Gastrocnemius medialis (tissue), 4 donors: ENCODE measurements at places on chromosomes 11 and 22. TPM values are rescaled to one million over a fixed set of nuclear protein-coding genes. Genes with fewer than 3 reads are reported as not detected.

Gene RNF215
- total RNA-seq, result 4.7 TPM

Gene ZDHHC13
- total RNA-seq, result 1.4 TPM

Gene DLG2
- total RNA-seq, result 4.7 TPM

Gene FXYD6
- total RNA-seq, result 2.9 TPM

Gene PATE4
- not detected for total RNA-seq

Gene SF3B2
- total RNA-seq, result 186 TPM

- no peaks in the 10 kb centered on the region for H3K27me3 ChIP-seq
- H3K27ac ChIP-seq, result no peak overlapping the region
- no peak for DNase-seq
- H3K36me3 ChIP-seq, result no peaks in the 10 kb centered on the region
- H3K4me3 ChIP-seq, result no peak overlapping the region
Observed at GRCh38 chr22:33400891-33401290, 342.7 kb upstream of the SYN3 start.

DNA sequence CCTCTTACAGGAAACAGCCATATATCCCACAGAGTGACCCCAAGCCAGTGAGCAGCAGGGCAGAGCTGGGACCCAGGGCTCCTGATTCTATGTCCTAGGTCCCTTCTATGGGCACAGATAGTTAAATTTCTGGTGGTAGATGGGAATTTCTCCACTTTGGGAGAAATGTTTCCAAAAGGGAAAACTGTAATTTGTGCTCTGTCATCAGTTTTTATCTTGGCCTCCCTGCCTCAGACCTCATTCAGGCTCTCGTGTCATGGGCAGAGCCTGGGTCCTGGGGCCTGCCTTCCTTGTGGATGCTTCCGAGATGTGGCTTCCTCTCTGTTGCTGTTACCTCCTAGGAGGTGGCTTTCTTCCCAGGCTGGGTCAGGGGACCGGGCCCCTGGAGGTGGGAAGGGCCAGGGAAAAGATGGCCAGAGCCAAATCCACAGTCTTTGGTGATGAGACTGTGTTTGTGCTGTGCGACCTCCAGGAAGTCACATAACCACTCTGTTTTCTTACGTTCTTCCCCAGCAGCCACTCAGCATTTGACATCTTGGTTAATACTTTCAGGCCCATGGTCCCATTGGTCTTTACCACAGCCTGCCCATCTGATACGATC, 8.6 kb downstream of the LRRC32 start:
- no peak for DNase-seq
- H3K36me3 ChIP-seq, result no peaks in the 10 kb centered on the region

GRCh38 chr11:12353534-12353933, 23.8 kb upstream of the PARVA start:
- no peak overlapping the region for H3K27ac ChIP-seq
- H3K27me3 ChIP-seq, result no peaks in the 10 kb centered on the region
- no peak for DNase-seq
- H3K4me3 ChIP-seq, result no peak overlapping the region
- H3K4me1 ChIP-seq, result peaks cover 6% of the 10 kb centered on the region

GRCh38 chr11:33706546-33706945, 5.9 kb upstream of the C11orf91 start:
- no peak overlapping the region for H3K4me3 ChIP-seq
- peaks cover 83% of the 10 kb centered on the region for H3K4me1 ChIP-seq
- DNase-seq, result no peak
- H3K36me3 ChIP-seq, result peaks cover 2% of the 10 kb centered on the region
- H3K27ac ChIP-seq, result peak overlapping the region; percentile 99

GRCh38 chr11:2300936-2301630, 635 bp downstream of the C11orf21 start:
- no peaks in the 10 kb centered on the region for H3K36me3 ChIP-seq
- H3K4me3 ChIP-seq, result no peak overlapping the region
- H3K4me1 ChIP-seq, result no peaks in the 10 kb centered on the region
- H3K27ac ChIP-seq, result no peak overlapping the region
- no peak for DNase-seq
- H3K27me3 ChIP-seq, result peaks cover 4% of the 10 kb centered on the region

DNA sequence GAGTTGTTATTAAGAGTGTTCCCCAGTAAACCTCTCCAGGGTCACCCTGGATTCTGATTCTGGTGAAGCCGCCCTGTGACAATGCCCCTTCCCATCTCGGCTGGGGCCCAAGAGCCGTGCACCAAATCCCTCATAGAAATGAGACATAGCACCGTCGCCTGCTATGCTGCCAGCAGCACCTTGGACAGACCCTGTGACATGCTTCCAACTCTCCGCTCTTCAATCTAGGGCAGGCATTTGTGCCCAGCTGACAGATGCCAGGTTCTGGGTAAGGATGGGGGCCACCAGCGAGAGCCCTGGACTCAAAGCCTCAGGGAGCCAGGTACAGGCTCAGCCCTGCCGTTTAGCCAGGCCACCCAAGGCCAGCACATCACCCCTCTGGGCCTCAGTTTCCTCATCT, 55.8 kb upstream of the TCF20 start:
- no peak overlapping the region for H3K27ac ChIP-seq
- no peak for DNase-seq
- H3K4me3 ChIP-seq, result no peak overlapping the region

DNA sequence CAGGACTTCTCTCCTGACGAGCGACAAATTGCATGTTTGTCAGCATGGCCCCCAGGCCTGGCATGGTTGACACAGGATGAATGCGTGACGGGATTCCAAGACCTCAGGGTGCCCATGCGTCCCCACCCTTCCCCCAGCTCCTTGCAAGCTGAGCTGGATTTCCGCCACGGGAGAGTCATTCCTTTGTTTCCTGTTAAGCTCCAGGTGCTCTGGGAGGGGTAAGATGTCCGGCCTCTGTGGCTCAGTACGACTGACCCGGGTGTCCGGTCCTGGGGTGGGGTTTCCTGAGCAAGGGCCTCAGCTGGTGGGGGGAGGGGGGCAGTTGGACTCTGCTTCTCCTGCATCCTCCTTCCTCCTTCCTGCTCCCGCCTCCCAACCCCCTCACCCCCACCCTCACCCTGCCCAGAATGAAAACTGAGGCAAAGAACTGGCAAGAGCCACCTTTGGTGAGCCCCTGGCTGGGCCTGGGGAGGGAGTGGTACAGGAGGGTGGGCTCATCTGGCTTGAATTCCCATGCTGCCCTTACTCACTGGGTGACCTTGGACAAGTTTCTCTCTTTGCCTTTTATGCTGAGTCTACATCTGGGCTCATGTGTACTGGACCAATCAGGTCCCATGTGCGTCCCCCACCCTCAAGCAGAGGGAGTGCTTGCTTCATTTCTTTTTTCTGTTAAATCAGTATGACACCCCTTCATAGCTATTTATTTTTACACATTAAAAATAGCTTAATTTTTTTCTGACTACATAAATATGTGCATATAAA, 2.5 kb downstream of the CDC42EP2 start:
- DNase-seq, result peak; percentile 49
- peak overlapping the region; percentile 92 for H3K27ac ChIP-seq
- peaks cover 14% of the 10 kb centered on the region for H3K36me3 ChIP-seq
- no peaks in the 10 kb centered on the region for H3K27me3 ChIP-seq
- H3K4me3 ChIP-seq, result peak overlapping the region; percentile 83

DNA sequence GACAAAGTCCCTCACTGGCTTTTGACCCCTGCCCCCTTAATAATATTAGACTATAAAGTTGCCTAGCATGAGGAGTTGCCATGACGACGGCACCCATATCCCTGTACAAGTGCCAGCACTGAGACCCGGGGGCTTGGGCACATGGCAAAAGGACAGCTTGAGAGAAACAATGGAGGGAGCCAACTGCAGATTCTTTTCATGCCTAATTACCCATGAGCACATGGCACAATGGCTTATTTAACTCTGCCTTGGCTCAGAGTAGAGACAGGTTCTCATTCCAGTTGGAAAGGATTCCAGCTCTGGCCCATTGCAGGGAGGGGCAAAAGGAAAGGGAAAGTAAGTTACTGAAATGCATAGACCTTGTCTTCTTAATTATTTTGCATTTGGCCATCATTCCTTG, 261.2 kb upstream of the UBASH3B start:
- H3K4me3 ChIP-seq, result no peak overlapping the region
- no peak for DNase-seq
- no peaks in the 10 kb centered on the region for H3K36me3 ChIP-seq
- peaks cover 4% of the 10 kb centered on the region for H3K4me1 ChIP-seq
- H3K27ac ChIP-seq, result no peak overlapping the region

DNA sequence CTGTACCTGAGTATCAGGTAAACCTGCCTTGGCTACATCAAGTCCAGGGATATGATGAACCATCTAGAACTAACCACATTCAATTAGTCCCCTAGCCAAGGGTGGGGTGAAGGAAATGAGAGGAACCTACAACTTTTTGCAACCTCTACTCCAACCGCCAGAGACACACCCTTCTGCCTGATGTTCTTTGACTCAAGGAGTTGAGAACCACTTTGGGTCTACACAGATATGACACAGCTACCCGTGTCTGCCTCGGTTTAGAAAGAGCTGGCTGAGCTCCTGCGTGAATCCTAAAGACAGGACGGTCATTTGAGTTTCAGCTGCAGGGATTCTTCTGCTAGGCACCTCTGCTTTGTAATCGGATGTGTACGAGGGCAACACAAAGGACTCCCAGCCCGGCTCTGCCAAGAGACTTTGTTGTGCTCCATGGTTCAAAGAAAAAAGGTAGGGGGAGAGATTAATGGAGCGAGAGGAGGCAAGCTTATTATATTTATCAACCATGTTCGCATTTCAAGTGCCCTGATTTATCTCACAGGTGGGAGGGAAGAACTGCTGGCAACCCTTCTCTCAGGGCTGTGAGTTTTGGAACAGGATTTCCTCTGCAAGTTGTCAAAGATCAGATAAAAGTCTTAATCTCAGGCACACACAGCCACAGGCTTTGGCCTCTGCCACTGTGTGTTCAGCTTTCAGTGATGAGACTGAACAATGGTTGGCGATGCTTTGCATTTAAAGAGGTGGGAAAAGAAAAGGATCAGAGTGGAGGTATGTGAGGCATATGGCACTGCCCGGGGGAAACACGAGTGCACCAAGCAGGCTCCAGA, 35.1 kb downstream of the FLI1 start:
- DNase-seq, result no peak
- no peak overlapping the region for H3K4me3 ChIP-seq
- peaks cover 28% of the 10 kb centered on the region for H3K4me1 ChIP-seq

DNA sequence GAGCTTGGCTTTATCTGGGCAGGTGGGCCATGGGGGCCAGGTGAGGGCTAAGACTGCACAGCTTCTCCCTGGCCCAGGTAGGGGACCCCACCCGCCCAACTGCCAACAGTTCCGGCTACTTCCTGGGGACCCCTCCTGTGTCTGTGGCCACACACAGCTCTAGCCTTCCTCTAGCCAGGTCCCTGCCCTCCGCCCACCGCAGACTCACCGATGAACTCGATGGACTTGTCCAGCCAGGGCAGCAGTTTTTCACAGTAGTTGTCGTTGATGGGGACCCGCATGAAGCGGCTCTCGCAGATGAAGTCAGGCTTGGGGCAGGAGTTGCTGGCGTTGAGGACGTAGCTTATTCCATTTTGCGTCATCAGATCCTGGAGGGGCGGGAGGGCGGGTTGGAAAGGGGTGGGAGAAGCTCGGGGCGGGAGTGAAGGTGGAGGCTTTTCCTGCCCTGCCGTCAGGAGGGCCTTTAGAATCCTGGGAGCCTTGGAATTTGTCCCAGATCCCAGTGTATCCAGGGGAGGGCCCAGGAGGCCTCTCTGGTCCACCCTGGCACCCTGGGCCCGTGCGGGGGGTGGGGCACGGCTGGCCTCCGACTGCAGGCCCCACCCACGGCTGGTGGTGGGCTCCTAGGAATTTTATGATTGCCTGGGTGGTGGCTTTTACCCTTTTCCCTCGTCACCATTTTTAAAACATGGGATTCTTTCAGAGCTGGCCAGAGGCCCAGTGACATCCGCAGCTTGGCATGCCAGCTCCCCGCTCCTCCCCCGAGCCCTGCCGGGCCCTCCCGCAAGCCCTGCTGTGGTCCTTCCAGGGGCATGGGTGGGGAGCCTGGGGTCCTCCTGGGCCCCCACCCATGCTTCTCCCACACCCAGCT, 13.9 kb downstream of the DUSP8 start:
- H3K27ac ChIP-seq, result peak overlapping the region; percentile 87
- no peaks in the 10 kb centered on the region for H3K27me3 ChIP-seq
- no peaks in the 10 kb centered on the region for H3K36me3 ChIP-seq
- peaks cover 45% of the 10 kb centered on the region for H3K4me1 ChIP-seq
- DNase-seq, result no peak

- no peaks in the 10 kb centered on the region for H3K27me3 ChIP-seq
- no peak overlapping the region for H3K4me3 ChIP-seq
- no peaks in the 10 kb centered on the region for H3K36me3 ChIP-seq
Observed at GRCh38 chr11:71421392-71421950, 26.7 kb downstream of the DHCR7 start.

DNA sequence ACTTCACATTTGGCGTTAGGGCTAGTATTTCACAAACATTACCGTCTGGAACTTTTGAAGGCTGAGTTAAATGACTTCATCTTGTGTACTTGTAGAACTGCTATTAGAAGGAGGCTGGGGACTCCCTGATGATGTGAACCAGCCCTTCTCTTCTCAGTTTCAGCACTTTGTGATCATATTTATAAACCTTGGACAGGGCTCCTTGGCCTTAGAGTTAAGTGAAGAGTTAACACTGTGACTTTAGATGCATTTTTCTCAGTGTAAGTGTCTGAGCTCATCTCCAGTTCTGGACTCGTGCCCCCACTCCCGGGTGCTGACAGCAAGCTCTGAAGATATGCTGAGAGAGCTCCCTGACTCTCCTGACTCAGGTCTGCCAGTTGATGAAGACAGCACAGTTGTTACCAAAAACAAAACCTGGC, 8.4 kb downstream of the MIAT start:
- H3K4me3 ChIP-seq, result no peak overlapping the region
- peaks cover 4% of the 10 kb centered on the region for H3K27me3 ChIP-seq
- DNase-seq, result no peak
- no peaks in the 10 kb centered on the region for H3K36me3 ChIP-seq

DNA sequence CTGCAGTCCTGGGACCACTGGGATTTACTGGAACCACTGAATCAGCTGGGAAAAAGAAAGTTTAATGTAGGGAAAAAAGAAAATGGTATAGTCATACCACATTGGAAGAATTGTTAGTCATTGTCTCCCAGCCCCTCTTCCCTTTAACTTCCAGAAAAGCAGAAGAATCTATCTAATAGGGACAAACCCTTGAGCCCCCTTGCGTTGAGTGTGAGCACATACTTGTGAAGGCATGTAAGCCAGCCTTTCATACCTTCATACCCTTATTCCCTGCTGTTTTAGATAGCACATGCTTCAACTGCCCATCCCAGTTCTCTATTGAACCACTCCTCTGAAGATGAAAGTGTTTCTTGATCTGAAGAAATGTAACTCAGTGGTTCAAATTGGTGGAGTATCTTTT, 6.6 kb downstream of the TREH start:
- no peaks in the 10 kb centered on the region for H3K36me3 ChIP-seq
- no peak for DNase-seq
- no peaks in the 10 kb centered on the region for H3K27me3 ChIP-seq
- no peak overlapping the region for H3K4me3 ChIP-seq
